IPS DF 6.9 (cell line): ENCODE measurements at places on chromosomes 5 and 9.
A peak's percentile ranks its signal among the peaks of the same experiment; 100 is the strongest.

DNA sequence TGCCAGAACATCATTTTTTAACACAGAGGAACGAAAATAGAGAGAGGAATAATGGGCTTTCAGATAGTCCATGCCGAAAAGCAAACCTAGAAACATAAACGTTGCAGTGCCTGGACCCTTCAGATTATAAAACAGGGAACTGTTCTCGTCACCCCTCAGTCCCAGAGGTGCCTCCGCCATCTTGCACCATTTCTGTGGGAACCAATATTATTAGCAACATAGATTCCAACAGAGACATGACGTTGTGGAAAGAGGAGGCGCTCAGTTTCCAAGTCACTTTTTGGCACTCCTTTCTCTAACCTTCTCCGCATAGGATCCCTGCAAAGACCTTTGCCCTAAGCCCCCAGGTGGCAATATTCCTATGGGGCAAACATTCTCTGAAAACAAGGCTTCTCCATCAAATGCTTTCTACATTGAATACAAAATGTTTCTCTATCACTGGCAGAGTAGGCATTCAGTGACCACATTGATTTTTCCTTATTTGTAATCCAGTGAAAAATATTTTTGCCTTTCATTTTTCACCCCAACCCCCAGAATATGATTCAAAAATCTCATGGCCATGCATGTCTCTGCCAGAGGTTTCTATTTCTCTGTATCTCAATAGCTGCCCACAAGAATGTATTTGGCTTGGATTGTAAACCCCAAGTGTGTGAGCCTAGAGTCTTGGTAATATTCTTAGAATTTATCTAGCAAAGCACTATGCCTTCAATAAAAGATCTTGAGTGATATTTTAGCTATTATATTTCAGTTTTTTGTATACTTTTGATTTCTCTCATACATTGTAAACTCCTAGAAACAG, 500.8 kb upstream of the WWC1 start:
- H3K27me3 ChIP-seq: no peaks in the 10 kb centered on the region
- no peak overlapping the region for H3K4me3 ChIP-seq
- no peak overlapping the region for H3K27ac ChIP-seq
- peaks cover 3% of the 10 kb centered on the region; the same call in 1 of the 2 replicates for H3K4me1 ChIP-seq

DNA sequence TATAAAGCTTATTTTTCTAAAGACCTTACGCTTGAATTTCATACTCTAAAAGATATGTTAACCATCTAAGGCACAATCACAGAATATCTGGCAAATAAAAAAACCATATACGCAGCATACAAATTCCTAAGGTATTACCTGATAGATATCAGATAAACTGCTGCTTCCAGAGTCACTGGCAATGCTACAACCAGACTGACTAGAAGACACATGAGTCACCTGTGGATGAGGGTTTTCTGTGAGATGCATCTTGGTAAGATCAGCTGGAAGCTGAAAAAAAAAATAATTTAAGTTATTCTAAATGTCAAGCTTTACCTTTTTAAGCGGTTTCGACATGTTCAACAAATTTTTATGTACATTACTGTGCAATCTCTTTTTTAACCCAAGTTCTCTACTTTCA, 113.8 kb downstream of the RAPGEF6 start:
- no peak overlapping the region for H3K27ac ChIP-seq
- no peak for DNase-seq
- no peaks in the 10 kb centered on the region for H3K4me1 ChIP-seq
- H3K27me3 ChIP-seq: no peaks in the 10 kb centered on the region
- no peak overlapping the region for H3K4me3 ChIP-seq

DNA sequence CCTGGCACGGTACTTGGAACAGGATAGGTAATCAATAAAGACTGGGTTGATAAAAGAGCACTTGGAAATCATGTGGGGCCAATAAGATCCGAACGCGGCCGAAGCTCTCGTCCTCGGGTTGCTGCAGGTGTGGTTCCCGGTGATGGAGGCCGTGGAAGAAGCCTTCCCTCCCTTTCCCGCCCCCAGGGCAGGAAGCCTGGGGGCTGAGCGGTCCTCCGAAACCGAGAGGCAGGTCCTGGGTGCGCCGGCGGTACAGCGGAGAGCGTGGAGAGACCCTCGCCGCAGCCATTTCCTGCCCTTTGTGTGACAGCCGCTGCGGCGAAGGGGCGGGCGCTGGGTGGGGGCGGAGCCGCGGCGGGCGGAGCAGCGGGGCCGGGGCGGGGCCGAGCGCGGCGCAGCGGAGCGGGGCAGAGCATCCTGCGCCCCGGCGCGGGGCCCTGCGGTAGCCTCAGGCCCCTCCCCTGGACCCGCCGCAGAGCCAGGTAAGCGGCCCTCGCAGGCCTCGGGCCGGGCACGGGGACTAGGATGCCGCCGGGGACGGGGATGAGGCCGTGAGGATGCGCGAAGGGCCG, at the start of gene CYFIP2:
CYFIP2 (plus strand) TSS at position 410 of the 572 bp plus-strand sequence. CDS start 19,239 bp downstream, outside the sequence.
- peak within 1 kb of the TSS; percentile 79 for H3K4me3 ChIP-seq
- H3K36me3 ChIP-seq: no peaks in the 10 kb centered on the region
- H3K4me1 ChIP-seq: peaks cover 11% of the 10 kb centered on the region
- no peak for DNase-seq

- no peak for DNase-seq
- no peaks in the 10 kb centered on the region for H3K27me3 ChIP-seq
These were observed 56.1 kb upstream of the FSTL4 start for GRCh38 chr5:133668458-133668857.

- no peaks in the 10 kb centered on the region for H3K27me3 ChIP-seq
- no peak for DNase-seq
- H3K36me3 ChIP-seq: no peaks in the 10 kb centered on the region
- H3K27ac ChIP-seq: no peak overlapping the region
These were observed 134.8 kb downstream of the FBXL7 start for GRCh38 chr5:15634591-15635288.

DNA sequence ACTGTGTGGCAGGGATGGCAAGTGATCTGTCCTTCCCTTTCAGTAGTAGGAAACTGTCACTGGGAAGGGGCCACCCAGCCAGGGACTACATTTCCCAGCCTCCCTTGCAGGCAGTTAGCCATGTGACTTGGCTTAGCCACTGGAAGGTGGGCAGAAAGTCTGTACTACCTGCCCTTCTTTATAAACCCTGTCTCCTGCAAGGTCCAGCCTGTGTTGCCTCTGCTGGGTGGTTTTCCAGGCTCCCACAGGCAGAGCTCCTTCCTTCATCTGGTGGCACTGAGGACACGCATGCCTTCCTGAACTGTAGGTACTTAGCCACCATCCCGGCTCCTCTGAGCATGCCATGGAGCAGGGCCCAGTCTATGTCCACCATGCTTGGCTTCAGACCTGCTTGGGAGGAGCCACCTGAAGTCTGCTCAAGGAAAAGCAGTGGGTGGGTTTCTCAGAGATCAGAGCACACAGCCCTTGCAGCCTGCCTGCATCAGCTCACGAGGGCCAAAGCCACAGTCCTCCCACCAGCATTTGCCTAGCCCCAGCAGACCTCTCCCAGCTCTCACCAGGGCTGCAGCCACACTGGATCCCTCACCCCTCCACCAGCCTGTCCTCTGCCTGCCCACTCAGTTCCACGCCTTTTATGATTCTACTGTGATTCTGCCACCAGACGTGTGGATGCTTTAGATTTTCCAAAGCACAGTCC, 16.7 kb upstream of the SLC25A51 start:
- peaks cover 5% of the 10 kb centered on the region for H3K4me1 ChIP-seq
- no peak overlapping the region for H3K27ac ChIP-seq
- no peaks in the 10 kb centered on the region for H3K27me3 ChIP-seq
- no peak for DNase-seq
- H3K36me3 ChIP-seq: peaks cover 5% of the 10 kb centered on the region; the same call in 1 of the 2 replicates
